ENCODE measurements at places on chromosomes 7 and 10.
A peak's percentile ranks its signal among the peaks of the same experiment; 100 is the strongest.

GRCh38 chr7:91164506-91164905 lies 99.7 kb upstream of the FZD1 start:
- DNase-seq, result no peak

GRCh38 chr7:86823769-86824168 lies 180.1 kb downstream of the GRM3 start:
- DNase-seq, result no peak

DNA sequence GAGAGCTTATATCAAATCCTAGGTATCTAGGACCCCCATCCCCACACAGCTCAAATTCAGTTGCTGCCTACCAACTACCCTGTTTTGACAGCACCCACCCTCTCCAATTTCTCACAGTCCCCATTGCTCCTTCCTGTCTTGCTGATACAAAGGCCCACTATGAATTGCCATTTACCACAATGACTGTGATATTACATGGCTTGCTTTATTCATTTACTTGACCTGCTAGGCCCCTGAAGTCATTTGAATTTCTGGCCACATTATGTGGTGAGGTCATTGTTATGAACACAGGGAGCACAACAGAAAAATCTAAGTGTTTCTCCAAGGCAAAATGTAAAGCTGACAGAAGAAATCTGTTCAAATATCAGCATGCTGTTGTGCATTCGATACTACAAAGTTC lies 101.4 kb downstream of the PPP1R17 start:
- no peak for DNase-seq

GRCh38 chr10:31836569-31837406 lies 91.8 kb downstream of the ARHGAP12 start:
- no peak for DNase-seq

- DNase-seq, result no peak
Observed at GRCh38 chr7:98995111-98995510, 116.8 kb downstream of the TRRAP start.

GRCh38 chr10:129032372-129033313 lies 434.4 kb upstream of the MGMT start:
- peak; percentile 60 for DNase-seq

DNA sequence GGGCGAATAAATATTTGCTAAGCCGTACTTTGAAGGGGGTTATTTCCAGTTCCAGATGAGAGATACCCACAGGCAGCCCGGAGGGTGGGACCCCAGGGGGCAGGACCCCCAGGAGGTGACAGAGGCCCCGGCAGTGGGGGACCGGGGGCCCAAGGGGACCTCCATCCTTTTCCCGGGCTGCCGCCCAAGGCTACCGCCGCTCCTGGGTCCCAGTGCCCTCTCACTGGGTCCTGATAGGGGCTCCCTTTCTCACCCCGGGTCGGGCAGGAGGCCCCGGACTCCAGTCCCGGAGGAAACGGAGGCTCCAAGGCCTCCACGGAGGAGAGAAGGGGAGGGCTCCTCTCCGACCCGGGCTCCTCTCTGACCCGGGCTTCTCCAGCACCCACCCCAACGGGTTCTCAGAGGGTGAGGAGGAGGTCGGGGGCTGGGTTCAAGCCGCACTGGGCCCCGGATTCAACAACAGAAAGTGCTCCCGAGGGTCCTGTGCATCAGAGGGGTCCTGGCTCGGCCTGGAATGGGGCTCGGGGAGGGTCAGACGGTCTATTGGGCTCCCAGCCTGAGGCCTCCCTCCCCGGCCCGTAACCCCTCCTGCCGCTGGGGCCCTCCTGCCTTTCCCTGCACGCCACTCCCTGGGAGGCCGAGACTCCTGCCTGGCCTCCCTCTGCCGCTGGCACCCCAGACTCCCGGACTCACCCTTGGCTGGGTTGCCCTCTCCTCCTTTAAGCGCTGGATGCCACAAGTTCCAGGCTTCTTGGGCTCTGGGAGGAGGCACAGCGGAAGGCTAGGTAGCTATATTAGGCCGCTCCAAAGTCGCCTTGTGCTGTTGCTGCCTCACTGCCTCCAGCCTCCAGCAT lies 62.5 kb downstream of the ZNF37A start:
- no peak for DNase-seq

GRCh38 chr10:129170812-129171211 lies 296.2 kb upstream of the MGMT start:
- no peak for DNase-seq

DNA sequence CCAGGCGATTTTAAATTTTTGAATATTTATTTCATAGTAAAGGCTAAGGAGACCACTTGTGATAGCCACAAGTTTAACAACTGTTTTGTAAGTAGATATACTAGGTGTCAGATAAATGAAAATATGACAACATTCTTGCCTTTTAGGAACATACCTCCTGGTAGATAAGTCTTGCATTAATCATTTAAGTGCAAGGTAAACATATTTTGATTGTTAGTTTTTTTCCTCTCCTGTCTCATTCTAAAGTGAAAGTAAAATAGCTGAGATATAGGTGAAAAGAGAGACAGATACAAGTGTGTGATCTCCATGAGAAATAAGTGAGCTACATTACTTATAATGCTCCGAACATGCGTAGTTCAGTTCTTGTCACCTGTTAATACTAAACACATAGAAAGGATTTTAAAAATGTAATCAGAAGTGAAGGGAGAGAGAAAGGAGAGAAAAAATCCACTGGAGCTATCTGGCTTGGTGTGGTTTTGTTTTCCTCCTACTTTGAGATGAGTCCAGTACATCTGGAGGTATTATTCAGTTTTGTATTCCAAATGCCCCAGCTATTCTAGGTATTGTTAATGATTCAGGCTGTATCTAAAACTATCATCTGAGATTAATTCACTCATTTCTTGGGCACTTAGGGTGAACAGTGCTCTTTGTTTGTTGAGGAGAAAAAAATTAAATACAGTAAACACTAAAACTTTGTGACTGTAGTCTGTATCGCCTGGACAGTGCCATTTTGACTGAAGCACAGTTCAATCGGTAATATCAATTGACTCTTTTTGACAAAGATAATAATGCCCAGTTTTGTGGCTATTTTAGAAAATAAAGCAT lies 21.2 kb downstream of the GLCCI1 start:
- DNase-seq, result no peak

DNA sequence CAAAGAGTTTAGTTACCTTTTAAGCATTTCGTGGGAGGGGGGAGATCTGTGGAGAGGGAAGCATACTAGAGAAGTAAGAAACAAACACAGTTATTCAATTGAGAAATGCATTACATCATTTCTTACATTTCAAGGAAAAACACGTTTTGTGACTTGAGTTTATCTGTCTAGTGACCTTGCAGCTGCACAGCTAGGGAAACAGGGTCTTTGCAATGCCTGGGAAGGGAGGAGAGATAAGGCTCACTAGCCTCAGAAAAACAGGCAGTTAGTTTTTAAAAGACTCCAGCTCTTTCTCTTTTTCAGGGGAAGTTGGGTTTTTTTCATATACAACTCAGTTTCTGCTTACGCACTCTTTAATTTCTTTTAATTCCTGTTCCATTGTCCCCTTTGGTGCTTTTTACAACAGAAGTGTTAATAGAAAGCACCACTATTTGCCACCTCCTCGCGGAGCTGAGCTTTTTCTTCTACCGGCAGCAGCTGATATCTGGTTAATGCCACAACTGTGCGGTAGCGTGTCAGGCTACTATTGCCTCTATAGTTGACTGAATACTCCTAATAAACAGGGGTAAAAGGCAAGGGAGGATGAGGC lies 5.6 kb downstream of the CYP3A43 start:
- DNase-seq, result no peak

- no peak for DNase-seq
Observed at GRCh38 chr7:8387551-8388256, 45.7 kb upstream of the NXPH1 start.

- DNase-seq, result no peak
Observed at GRCh38 chr10:4034907-4035598, 250.0 kb upstream of the KLF6 start.

DNA sequence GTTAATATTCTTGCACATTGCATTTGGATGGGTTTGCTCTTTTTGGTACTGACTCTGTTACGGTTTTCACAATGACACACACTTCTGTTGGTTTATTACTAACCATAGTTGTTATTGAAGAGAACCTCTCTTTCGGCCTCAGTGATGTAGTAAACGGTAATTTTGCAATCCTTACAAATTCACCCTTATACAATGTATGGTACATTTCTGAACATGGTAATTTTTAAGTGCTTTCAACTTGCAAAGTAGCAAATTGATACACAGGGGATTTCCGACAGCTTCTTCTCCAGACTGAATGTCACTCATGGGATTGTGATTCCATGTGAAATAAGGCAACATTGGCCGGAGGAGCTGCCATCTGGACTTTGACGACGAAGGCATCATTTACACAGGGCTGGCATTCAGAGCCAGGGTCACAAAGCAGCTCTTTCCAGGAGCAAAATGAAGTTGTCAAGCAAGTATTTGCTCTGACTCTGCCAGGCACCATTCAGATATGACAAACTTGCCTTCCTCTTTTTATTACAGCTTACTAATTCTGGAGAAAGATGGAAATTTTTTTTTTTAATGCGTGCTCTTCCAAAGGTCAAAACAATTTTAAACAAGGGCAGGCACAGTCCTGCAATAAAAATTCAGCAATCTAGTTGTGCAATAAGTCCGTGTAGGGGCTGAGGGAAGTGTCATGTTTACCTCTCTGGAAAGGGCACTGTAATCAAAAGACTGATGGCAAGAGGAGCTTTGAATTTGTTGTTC lies 711.5 kb upstream of the C7orf33 start:
- DNase-seq, result no peak

DNA sequence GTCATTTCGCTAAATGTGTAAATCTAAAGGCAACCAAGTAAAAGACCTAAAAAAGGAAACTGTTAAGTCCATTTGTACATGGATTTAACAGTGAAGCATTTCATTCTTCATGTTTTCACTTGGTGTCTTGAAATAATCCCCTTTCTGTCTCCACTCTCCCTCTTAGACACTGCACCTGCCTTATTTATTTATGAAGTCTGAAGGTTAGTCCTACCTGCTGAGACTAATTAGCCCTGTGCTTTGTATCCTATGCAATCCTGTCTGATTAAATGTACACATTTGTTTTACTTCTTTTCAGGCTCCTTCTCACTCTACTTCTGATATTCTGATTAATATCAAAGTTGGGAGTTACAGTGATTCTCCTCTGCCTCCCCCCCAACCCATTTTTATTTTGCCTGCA lies 1.9 kb upstream of the TCF7L2 start:
- DNase-seq, result no peak

DNA sequence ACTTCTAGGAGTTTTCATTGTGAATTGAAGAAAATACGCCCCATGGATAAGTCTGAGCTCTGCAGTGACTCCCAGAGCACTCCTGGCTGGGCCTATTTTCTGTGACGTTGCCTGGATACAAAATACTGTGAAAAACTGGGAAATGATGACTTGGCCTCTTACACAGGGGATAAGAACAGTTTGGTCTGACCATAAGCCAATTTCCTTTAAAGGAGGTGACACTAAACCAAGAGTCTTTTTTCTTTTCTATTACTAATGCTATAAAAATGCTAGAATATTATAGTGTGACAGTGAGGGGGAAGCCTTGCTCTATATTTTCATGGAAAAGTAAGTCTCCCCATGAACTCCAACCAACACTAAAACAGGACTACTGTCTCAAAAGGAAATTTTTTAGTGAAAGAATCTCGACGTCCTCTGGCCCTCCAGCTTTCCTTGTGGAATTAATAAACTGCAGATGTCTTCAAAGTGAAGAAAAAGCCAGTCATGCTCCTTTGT lies 45.5 kb downstream of the MYOF start:
- peak; percentile 79 for DNase-seq
